Activated CD8-positive, alpha-beta memory T cell treated with anti-CD3 and anti-CD28 coated beads for 4 hours (primary cell): ENCODE measurements at places on chromosomes 3 and 15.

DNA sequence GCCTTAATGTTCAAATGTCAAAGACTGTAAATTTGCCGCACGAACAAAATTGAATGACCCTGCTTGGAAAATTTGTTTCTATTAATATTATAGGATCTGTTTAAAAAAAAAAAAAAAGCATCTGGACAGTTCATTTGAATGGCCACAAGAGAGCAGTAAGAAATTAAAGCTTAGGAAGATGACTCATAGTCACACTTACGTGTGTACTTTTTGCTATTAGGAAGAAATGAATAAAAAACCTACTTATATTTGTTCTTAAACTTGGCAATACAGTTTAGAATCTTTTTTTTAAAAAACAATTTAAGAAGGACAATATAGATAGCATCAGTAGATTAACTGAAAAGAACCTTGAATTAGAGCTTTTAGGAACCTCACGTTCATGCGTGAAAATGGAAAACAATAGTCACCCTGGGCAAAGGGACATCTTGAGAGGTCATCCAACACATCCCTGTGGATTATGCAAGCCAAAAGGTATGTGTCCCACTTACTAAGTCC lies 621.8 kb downstream of the MECOM start:
- DNase-seq = no peak

GRCh38 chr3:144868506-144868905 lies 896.9 kb downstream of the DIPK2A start:
- no peak for DNase-seq

DNA sequence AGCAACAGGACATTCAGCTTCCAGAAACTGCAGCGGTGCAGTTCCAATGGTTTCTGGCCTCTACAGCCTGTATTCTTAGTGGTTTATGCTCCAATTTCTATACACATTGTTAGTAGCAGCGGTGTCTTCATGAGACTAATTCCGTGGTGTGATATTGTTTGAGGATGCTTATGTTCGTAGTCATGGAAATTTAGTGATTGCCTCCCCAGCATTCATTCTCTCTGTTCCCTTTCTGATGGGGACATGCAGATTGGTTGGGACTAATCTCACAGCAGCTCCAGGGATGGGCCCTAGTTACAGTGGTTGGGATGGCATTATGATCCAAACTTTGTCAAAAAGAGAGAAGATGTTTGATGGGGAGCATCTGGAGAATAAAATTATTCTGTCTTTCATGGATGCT lies 208.6 kb downstream of the CD47 start:
- DNase-seq = no peak

DNA sequence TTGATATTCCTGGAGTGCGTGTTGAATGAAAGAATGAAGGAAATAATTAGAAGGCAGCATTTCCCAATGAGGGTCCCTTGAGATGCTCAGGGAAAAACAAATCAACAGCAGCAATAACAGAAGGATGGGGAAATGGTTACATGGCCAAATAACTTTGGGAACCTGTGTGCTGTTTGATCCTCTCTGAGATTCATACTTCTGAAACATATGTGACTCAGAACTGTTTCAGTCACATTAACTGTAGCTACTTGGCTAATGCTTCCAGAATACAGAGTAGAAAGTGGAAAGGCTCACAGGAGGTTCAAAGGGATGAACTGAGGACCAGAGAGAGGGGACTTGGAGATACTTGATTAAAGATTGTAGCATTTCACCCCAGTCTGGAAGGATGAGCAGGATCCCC lies 258.2 kb downstream of the SLCO3A1 start:
- no peak for DNase-seq

GRCh38 chr3:172080503-172080902 lies 41.1 kb downstream of the FNDC3B start:
- DNase-seq = no peak

DNA sequence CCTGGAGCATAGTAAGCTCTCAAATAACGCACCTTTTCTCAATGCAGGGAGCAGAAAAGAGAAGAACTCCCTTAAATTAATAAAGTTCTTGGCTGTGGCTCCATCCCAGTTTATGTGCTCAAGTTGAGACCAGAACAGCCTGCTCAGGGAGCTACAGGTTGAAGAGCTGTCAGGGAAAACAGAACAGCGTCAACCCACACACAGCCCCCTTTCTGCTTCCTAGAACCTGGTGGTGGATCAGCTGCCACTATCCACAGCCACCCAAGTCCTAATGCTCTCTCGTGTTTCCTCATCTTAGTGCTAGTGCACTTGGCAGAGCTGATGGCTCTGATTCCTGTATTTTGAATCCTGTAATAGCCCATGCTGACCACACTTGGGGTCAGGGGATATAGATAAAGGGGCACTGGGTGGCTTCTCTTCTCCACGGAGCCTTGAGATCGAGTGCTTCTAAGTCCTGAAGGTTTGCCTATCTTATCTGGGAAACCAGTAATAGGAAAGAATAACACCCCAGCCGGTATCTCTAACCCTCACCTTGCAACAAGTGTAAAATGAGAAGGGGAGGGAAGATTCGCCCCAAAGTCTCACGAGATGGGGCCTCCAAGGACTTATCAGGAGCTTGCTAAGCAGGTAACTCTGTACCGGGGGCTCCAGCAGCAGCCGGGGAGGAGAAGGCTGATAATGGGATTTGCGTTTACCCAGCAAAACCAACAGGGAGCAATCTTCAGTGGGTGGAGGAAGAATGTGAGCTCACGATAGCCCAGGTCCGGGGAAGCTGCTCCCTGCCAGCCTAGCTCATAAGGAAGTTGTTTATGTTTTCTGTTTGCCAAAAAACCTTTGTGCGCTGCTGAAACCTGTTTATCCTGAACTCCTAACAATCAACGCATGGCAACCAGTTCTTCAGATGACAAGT lies 136.2 kb upstream of the ICE2 start:
- DNase-seq = no peak

- no peak for DNase-seq
Observed at GRCh38 chr15:88174571-88174970, 82.0 kb downstream of the NTRK3 start.

GRCh38 chr3:128190501-128190900 lies 37.2 kb downstream of the EEFSEC start:
- no peak for DNase-seq

DNA sequence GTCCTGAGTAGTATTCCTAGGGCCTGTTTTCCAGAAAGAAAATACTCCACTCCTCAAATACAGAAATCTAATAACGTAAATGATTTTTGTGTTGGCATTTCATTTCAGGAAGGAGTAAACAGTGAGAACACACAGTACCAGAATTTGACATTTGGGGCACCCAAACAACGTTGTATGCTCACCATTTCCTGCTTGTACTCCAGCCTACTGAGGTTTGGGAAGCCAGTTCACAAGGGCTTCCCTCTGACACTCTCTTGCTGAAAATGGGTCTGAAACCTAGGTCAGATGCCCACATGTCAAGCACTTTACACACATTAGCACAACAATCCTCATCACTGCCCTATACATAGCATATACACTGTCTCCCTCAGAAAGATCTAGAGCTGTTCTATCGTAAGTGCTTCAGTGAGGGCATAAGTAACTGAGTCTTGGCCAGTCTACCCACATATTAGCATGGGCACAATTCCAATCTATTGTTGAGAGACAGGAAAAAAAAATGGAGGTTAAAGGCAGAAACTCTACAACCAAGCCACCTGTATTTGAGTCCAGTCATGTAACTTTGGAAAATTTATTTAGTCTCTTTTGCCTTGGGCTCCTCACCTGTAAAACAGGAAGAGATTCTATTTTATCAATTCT lies 43.5 kb upstream of the RSL24D1 start:
- DNase-seq = no peak

- no peak for DNase-seq
Observed at GRCh38 chr3:160278210-160278609, 53.0 kb downstream of the C3orf80 start.

- DNase-seq = no peak
Observed at GRCh38 chr15:85730001-85730820, 64.5 kb downstream of the KLHL25 start.

GRCh38 chr3:105747060-105747541 lies 121.7 kb downstream of the CBLB start:
- no peak for DNase-seq

- no peak for DNase-seq
Observed at GRCh38 chr3:124295362-124295761, 303.4 kb upstream of the ROPN1 start.

DNA sequence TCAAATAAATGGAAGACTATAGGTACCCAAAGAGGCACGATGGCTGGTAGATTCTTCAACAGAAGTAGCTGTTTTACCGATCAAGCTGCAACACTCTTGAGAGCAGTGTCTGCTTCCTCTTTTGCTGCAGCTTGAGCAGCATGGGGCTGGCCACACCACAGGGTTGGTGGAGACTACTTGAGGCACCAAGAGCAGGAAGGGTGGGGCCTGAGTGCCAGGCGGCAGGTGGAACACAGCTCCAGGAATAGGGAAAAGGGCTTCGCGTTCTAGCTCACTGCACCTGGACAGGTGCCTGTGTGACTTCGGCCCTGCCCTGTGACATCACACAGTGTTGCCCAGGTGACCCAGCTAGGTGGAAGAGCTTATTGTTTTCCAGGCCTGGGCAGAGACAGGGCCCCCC lies at the start of gene CCDC33:
CCDC33 (plus strand) TSS at position 365 of the 400 bp plus-strand sequence. CDS start 394 bp downstream, outside the sequence.
- no peak for DNase-seq

DNA sequence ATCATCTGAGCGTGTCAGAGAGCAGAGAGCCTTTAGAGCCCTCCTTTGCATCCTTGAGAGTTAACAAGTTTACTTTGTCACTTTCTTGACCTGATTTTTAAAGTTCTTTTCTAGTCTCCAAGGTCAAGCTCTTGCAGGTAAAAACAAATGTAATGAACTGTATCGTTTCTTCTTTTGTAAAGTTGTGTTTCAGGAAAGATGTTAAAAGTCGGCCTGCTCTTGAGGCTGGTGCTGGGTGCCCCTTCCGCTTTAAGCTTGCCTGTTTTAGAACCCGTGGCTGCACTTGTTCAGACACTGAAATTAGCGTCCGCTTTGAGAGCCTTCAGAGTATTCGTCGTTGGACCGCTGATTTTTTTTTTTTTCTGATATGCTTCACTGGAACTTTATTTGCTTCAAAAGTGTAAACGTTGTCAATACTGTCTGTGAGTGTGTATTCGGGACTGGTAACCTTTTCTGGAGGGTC lies 52.6 kb upstream of the ULK4 start:
- no peak for DNase-seq

GRCh38 chr3:105620236-105620635 lies 248.6 kb downstream of the CBLB start:
- DNase-seq = no peak

GRCh38 chr3:156812521-156813335 lies 13.4 kb upstream of the LEKR1 start:
- DNase-seq = no peak

- no peak for DNase-seq
Observed at GRCh38 chr15:53437985-53438841, 321.2 kb downstream of the WDR72 start.

DNA sequence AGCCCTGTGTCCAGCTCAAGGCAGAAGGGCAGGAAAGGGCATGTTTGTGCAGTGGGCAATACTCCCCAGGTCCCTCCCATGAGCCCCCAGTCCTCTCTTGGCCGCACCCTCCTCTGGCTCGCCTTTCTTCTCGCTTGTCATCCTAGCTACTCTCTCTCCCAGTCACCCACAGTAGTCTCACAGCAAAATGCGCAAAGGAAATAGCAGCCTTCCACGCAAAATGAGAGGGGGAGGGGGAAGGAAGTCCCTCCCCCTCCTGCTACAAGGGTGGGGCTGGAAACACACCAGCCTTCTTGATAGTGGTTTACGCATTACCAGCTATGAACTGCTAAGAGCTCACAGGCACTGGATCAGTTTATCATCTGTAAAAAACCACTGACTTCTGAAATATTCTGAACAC lies 83.8 kb downstream of the GADL1 start:
- DNase-seq = no peak

DNA sequence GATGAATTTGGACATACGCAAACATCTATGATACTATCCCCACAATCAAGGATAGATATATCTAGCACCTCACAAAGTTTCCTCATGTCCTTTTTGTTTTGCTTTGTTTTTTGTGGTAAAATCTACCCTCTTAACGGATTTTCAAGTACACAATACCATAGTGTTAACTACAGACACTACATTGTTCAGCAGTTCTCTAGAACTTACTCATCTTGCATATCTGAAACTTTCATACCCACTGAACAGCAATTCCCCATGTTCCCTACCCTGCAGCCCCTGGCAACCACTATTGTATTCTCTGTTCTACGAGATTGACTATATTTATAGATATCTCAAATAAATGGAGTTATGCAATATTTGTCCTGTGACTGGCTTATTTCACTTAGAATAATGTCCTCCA lies 58.1 kb upstream of the TJP1 start:
- no peak for DNase-seq

DNA sequence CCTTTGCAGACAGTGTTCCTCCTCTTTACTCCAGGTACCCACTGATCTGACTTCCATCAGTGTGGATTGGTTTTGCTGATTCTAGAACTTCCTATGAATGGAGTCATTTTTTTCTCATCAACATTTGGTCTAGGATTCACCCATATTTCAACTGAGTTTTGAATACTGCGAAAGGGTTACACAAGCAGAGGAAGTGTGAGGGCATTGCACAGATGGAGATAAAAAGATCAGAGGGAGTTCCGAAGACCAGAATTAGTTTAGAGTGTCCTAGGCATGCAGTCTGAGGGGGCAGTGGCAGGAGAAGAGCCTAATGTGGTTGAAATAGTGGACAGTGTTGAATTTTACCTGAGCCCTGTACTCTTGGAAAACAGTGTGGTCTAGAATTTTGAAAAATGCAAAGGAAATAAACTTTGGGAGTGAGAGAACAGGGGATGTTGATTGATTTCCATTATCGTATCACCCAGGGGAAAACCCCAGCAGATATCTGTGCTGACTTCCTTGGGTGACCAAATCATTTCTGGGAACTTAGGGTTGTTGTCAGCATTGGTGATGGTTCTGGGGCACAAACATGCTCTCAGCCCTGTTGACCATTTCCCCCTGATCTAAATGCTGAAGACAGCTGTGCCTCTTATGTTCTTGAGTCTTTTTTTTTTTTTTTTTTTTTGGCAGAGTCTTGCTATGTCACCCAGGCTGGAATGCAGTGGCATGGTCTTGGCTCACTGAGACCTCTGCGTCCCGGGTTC lies 327.4 kb upstream of the LRRFIP2 start:
- no peak for DNase-seq

- no peak for DNase-seq
Observed at GRCh38 chr3:87626546-87626945, 350.2 kb upstream of the POU1F1 start.

DNA sequence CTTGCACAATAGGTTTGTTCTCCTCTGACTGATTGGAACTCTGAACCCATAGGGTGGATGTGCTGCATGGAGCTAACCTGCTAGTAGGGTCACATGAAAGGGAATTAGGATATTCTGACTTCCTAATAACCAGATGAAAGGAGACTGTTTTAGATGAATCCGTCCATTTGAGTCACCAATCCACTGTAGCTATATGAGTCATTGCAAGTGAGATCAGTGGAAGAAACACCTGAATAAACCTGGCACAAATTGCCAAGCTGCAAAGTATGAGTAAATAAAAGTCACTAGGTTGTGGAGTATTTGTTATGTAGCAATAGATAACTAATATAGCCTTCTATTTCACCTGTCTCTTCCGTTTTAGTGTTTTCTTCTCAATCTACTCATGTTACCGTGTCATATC lies 584.4 kb downstream of the PDCD6IP start:
- no peak for DNase-seq

- DNase-seq = no peak
Observed at GRCh38 chr3:136612512-136612911, 139.7 kb downstream of the STAG1 start.
